A172 (cell line): ENCODE measurements at places on chromosomes 1 and 21.

- no peak for DNase-seq
Measured at GRCh38 chr1:246638941-246639655, 72.8 kb downstream of the CNST start.

DNA sequence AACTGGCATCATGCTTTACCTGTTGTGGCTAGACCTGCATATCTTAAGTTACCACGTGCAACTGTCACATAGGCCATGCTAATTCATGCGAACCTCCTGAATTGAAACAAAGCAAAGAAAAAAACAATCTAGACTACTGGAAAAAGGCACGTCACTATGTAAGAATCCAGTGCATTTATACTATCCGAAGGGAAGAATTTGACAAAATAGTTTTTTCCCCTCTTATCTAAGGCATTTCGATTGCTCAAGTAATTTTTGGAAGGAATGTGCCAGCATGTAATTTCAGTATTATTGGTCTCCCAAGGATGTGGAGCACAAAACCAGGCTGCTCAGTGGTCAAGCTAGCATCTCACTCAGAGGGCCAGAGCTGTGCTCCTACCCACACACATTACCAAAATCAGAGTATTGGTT is 31.5 kb upstream of the C1orf198 start:
- DNase-seq = peak; percentile 20

- DNase-seq = no peak
Measured at GRCh38 chr1:52654063-52654462, 21.1 kb downstream of the SHISAL2A start.

DNA sequence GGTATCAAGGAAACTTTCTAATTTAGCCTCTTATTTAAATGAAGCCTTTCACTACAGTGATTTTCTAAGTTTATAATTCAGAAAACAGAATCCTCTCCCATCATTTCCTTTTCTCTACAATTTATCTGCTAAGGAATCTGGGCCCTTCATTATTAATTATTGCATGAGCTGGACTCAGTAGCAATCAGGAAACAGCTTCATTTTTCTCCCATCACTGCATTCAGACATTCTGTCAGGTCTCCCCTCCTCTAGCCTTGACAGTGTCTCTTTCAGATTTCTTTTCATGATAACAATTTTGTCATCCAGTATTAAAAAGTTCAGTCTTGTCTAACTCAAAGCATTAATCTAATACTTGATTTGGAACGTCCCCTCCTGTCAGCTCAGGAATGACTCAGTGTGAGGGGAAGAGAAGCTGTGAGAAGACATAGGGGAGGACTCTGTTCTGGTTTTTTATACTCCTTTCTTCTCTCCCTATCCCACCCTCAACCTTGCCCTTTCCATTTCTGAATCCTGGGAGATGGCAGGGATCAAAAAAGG is 28.1 kb downstream of the SLC44A5 start:
- no peak for DNase-seq

- no peak for DNase-seq
Measured at GRCh38 chr1:116448785-116449385, 75.8 kb downstream of the ATP1A1 start.
